Ureter (tissue), 1 donor: ENCODE measurements at places on chromosomes 4 and X. TPM values are rescaled to one million over a fixed set of nuclear protein-coding genes. Genes with fewer than 3 reads are reported as not detected.

DNA sequence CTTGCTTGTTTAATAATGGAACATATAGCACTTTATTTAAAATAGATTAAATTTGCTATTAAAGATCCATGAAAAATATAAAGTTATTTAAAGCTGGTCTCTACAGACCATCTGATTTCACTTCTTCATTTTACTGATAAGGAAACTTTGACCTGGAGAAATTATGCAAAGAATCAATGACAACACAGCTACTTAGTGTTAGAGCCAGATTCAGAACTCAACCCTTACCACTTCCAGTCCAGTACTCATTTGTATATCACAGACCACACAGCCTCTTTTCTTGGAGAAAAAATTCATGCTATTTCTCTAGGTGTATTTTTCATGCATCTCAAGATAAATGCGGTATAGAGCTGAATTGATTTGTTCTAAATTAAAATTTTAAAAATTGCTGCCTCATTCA, 34.0 kb downstream of the WDFY3 start:
- no peak for DNase-seq

DNA sequence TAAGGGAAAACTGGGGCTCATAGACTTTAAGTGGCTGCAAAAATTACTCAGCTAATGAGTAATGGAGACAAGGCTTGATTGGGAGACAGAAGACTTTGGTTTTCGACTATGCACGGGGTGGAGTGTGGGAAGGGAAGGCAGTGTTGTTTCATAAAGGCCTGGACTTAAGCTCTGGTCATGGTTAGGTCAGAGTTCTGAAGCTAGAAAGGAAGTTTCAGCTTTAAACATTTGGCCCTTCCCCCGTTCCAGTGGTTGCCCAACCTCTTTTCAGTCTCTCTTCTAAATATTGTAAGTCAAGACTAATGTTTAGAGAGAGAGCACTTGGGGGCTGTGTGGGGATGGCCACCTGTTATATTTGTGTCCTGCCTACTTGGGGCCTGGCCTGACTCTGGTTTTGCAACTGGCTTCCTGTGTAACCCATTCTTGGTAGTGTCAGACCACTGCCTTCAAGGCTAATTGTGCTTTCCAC, 21.0 kb downstream of the MSN start:
- no peak for DNase-seq

The SMIM10 gene
- 8.4 TPM for total RNA-seq

The AKAP4 gene
- not detected for total RNA-seq

The SASH3 gene
- total RNA-seq: 8.4 TPM

DNA sequence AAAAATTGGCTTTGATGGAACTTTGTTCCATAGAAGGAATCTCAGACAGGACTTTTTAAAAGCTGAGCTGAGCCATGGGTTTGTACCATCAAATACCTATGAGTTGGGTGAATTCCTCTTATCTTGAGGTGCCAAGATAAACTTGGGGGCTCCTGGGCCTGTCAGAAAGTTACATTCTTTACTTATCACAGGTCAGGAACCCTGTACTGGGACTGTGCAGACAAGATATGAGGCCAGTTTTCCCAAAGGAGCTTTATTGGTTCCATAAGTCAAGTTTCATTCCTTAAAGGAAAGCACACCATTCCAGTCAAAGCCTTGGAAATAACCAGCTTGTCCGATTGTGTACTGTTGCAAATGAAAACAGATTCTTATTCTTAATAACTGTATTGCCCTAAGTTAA, 72.4 kb upstream of the PACRGL start:
- no peak for DNase-seq

DNA sequence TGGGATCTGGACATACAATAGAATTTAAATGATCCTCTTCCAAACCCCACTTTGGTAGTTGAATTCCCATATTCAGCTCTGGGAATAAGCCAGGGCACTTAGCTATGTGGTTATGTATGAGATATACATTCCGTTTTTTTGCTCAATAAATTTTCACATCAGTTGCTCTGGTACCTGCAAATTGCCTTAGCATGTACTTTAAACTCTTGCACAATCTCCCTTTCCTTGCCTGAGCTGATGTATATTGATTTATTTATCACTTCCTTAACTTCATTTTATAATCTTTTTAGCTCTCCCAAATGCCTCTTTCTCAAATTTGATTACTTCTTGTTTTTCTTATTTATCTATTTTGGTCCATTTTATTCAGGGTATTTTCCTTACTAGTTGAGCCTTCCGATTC, 90.1 kb upstream of the AGA start:
- no peak for DNase-seq

The CD40LG gene
- total RNA-seq: not detected
